ENCODE measurements at places on chromosomes 11 and 22.

GRCh38 chr11:41201156-41201555, 258.3 kb downstream of the LRRC4C start:
- no peak for DNase-seq

DNA sequence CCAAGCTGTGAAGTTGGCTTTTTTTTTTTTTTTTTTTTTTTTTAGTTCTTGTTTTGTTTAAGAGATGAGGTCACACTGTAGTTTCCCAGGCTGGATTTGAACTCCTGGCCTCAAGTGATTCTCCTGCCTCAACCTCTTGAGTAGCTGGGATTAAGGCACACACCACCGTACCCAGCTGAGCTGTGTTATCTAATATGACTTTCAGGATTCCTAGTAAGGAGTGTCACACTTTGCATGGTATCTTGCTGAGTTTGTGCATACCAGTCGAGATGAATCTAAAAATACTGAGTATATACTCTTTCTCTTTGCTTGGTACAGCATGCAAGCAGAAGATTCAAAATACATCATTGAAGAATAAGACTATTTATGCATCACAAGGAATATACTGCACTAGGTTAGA, 58.6 kb downstream of the SIK2 start:
- no peak for DNase-seq

GRCh38 chr11:45885274-45885920, at the start of gene MAPK8IP1:
Gene MAPK8IP1, plus strand, starts transcription at chr11:45885651. Its CDS starts 170 bp downstream, at chr11:45885821.
- no peak for DNase-seq

DNA sequence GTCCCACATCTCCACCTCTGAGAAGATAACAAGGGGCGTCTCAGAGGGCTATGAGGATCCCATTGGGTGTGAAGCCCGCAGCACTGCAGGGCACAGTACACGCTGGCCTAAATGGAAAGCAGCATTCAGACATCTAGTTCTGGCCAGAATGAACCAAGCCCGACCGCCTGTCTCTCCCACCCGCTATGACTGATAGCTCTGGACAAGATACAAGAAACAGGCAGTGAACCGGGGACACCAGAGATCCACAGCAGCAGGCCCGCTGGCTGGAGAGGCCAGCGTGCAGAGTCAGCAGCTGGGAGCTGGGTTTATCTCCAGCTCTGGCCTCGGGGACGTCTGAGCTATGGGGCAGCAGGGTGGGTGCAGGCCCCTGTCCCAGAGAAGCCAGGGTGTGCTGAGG, 9.6 kb downstream of the CERK start:
- no peak for DNase-seq

- no peak for DNase-seq
These were observed 4.7 kb upstream of the ARHGAP42 start for GRCh38 chr11:100682247-100682969.

DNA sequence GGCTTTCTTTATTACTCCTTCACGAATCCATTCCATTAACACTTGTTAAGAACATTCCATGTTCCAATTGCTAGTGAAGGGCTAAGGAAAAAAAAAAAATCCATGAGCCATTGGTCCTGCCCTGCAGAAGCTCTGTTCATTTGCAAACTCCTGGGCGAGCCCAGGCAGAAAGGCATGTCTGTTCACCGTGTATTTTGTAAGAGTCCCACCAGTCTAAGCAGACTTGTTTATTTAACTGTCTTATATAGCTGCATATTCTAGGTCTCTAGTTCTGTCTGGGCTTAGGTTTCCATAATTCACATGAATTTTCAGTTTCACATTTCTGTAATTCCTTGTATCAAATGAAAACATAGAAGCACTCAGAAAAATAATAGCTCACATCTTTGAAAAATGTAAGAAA, 97.4 kb upstream of the POU2AF2 start:
- DNase-seq: no peak

GRCh38 chr11:83070731-83071566, 748 bp downstream of the RAB30 start:
- DNase-seq: no peak

DNA sequence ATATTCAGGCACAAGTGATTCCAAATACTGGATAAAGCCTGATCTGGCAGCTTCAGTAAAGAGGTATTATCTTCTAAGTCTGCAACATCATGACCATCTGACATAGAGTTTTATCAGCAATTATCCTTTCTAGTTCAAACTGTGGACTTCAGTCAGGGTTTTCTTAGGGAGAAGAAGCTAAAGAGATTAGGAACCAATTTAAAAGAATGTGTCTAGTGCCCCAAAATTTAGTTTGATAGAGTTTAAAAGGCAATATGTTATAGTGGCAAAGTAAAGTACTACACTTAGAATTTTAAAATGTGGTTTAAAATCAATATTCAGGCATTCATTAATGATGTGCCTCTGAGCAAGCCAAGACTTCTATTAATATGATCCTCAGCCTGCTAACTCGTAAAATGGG, 5.4 kb downstream of the PAK1 start:
- no peak for DNase-seq

DNA sequence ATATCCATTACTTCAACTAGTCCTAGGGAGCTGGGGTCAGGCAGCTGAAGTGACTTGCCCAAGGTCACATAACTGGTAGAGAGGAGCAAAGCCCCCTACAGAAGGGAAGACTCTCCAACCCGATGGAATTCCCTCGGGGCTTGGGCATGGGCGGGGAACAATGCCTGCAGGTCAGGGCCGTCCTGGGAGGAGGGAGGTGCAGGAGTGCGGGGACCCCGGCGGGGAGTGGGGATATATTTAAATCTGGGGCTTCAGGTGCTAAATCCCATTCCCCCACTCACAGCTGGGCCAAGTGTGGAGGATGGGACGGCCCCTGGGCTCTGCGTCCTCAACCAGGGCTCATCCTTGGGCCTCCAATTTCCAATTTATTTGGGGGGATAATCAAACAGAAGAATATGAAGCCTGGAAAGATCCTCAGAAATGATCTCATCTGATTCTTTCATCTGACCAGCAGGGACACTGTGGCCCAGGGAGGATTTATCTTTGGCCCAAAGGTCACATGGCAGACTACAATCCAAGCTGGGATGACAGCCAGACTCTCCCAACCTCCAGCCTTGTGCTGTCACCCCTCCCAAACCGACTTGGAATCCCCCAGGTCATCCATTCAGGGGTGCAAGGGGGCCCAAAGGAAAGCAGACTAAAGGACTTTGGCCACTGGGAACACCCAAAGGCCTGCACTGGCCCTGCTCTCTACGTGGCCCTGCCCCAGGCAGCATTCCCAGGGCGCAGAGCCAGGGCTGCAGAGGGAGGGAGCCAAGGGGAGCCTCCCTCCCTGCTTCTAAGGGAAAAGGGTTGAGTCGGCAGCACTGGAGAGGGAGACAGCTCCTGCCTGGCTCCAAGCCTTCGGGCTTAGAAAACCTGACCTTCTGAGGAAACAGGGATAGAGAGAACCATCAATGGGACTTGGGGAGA, 8.7 kb upstream of the C1QTNF6 start:
- no peak for DNase-seq

- peak; percentile 66 for DNase-seq
These were observed 95.5 kb upstream of the PARVA start for GRCh38 chr11:12281571-12282478.

DNA sequence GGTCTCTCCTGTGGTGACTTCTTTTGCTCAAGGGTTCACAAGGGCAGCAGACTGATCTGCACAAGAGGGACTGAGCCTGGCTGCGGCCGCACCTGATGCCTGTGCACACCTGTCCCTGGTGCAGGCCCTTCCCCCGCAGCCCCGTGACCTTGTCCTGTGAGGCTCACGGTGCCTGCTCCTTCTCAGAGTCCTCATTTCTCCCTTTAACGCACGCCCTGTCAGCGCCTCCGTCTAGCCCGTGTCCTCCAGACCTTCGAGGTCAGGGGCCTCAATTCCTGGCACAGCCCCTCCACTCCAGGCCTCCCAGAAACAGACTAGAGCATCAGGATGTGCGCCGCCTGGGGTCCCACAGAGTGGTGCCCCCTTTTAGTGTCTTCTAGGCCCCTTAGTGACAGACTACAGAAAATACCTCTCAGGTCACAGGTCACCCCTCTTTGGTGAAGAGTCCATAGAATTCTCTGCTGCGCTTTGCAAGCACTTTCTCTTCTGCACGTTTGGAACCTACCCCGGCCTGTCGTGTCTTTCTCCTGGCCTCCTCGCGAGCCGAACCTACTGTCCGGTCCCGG, 1.0 kb upstream of the DRD4 start:
- DNase-seq: no peak

GRCh38 chr22:30871391-30872284, 96.9 kb downstream of the MORC2 start:
- no peak for DNase-seq

DNA sequence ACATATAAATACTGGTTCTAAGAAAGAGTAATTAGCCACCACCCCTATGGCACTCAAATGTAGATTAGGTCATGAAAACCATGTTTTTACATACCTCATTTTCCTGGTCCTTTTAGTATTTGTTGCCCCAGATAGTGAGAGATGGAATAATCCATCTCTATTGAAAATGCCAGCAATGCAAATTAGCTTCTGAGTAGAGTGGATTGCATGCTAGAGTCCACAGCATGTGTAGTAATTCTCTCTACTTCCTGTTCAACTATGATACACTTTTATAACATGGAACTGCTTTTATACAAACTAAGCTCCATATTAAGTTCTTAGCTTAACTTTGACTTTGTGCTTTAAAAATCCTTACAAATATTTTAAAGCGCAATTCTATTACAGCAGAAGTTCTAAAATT, 73.2 kb downstream of the TRPC6 start:
- DNase-seq: no peak

DNA sequence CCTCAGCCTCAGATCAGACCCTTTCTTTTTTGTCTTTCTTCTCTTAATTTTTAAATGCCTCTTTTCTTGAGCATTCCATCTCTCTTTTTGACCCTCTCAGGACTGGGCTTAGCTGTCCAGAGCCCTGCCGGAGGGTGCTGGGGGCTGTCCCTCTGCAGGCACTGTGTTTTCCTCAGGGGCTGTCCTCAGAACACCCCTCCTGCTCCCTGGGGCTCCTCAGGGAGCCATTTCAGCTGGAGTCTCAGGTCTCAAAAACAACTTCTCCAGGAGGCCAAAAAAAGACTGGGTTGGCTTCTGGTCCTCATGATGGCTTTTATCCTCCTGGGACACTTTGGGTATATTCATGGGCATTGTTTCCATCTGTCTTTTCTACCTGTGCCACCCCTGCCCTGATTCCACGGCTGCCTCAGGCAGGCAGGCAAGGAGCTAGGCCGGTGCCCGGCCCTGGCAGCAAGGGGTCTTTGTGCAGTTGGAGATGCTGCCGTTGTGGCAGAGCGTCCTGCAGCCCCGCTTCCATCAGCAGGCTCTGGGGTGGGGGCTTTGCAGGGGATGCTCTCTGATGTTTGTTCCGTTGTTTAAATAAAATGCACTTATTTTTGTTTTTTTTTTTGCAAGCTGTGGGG, 85.1 kb downstream of the CEP164 start:
- no peak for DNase-seq

DNA sequence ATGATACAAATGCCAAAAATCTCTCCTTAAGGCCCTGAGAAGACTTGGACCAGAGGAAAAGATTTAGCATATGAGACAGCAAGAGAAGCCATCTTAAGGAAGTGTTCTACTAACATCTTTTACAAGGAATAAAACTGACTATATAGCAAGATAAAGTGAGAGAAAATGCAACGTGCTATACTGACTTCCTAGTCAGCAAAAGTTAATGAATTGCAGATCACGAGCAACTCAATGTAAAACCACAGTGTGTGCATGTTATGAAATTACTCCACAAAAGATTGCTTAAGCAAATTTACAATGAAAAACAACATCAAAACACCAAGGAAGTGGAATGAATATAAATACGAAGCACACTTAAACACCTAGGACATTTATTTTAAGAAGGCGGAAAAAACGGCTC, 187.5 kb downstream of the CADM1 start:
- no peak for DNase-seq

DNA sequence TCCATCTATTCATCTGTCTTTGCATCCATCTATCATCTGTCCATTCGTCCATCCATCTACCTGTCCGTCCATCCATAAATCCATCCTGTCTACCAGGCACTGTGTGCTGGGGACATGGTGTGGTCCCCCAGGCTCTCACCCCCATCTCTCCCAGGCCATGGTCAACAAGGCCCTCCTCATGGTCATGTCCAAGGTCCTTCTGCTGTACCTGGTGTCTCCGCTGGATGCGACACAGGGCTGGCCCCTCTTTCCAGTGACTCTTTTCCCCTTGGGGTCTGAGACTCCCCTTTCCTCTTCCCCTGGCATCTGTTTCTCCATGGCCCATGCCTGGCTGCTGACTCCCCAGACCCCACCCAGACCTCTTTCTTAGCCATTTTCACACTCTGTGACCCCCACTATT, 4.5 kb downstream of the IGLL1 start:
- DNase-seq: no peak

DNA sequence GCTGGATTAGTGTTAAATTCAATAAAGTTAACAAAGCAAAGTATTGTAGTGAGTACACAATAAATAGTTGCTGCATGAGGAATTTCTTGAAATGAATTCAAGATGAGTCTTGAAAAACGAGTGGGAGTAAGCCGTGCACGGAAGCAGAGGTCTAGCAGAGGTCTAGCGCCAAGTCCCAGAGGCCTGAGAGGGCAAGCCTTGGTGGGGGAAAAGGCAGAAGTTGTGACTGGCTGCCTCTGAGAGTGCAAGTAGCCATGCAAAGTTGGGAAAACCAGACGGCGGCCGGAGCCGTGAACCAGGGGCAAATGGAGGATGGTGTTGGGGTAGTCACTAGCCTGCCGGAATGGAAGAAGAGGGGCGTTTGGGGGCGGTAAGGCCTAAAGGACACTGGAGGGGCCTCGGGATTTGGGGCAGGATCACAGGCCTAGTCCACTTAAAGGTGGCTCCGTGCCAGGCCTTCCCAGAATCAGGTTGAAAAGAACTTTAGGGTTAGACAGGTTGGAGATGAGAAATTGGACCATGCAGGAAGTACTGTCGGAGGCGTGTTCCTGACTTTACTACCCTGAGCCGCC, 379 bp upstream of the SLC3A2 start:
- DNase-seq: no peak

DNA sequence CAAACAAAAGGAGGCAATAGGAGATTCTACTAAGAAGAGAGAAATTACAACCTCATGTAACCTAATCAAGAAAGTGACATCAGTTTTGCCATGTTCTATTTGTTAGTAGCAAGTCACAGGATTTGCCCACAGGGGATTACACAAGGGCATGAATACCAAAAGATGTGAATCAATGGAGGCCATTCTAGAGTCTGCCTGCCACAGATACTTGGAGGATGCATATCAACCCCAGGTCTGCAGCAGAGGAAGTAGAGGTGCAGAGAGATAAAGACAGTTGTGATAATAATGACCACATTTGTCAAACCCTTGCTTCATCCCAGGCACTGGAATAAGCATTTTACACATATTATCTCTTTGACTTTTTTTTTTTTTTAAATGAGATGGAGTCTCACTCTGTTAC, 2.4 kb upstream of the ASCC2 start:
- no peak for DNase-seq

- no peak for DNase-seq
These were observed 42.6 kb upstream of the VPREB1 start for GRCh38 chr22:22201930-22202343.

GRCh38 chr11:130388607-130389205, 39.7 kb downstream of the ADAMTS8 start:
- DNase-seq: no peak

All from stimulated activated CD4-positive, alpha-beta T cell treated with anti-CD3 and anti-CD28 coated beads, Interleukin-15, amount 100 ng/mL, for 48 hours (primary cell).